RCC 7860 (cell line): ENCODE measurements at places on chromosomes 7 and 10.

GRCh38 chr10:132942101-132943057, at the start of gene CFAP46:
CFAP46 (minus strand) TSS chr10:132942570; CDS start chr10:132942484, 86 bp downstream.
- DNase-seq: no peak

GRCh38 chr7:51129527-51130472, 186.8 kb downstream of the COBL start:
- DNase-seq: no peak

DNA sequence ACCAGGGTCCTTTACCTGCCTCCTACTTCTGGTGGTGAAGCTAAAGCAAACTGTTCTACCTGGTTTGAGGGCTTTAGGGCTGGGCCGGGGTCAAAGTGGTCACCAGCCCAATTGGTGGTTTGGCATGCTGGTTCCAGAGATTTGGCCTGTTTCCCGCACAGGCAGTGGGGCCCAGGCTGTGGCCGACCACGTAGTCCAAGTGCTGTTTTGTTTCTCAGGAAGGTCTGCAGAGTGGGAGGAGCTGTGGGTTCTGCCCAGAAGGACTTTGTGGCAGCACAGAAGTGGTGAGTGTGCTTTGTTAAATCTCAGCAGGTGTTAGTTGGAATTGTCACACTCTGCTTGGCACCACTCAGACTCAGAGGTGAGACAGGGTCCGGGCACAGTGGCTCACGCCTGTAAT, 85.8 kb downstream of the MKX start:
- DNase-seq: peak; percentile 21

DNA sequence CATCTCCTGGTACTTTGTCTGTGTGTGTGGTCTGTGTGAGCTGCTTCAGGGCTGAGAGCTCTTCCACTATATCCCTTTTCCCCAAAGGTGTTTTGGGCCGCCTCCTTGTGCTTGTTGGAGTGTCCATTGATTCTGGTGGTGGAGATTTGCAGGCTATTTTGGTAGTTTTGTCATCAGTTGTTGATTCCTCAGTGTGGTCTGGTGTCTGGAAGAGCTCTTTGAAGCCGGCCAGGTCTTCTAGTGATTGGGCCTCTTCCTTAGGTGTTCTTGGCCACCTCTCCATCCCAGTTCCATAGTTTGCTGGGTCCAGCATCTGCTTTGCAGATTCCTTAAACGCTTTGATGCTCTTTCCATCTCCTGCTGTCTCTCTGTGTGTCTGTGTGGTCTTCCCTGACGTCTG, 20.8 kb downstream of the MKI67 start:
- DNase-seq: no peak

GRCh38 chr10:76667408-76668370, 969.9 kb downstream of the KCNMA1 start:
- DNase-seq: no peak

- no peak for DNase-seq
Measured at GRCh38 chr10:76910184-76910962, 727.2 kb downstream of the KCNMA1 start.

DNA sequence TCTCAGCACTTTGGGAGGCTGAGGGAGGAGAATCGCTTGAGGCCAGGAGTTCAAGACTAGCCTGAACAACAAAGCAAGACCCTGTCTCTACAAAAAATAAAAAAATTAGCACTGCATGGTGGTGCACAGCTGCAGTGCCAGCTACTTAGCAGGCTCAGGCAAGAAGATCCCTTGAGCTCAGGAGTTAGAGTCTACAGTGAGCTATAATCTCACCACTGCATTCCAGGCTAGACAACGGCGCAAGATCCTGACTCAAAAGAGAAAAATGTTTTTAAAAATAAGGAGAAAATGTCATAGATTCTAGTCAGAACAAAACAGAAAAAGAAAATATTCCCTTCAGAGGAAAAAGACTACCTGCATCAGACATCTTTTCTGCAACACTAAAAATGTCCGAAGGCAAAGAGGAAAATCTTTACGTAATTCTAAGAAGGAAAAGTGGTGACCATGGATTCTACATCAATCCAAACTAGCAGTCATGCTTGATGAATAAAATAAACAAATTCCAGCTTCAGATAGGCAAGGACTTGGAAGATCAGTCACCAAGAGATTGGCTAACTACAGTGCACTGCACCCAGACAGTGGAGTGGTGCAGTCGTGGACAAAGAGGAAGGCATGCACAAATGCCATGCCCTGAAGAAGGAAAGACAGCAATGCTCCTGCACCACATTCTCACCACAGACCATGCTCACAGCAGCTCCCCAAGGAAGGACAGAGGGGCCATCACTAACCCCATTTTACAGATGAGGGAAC, 54.3 kb downstream of the ERCC6 start:
- DNase-seq: no peak

- DNase-seq: no peak
Measured at GRCh38 chr7:22008087-22008486, 62.4 kb upstream of the CDCA7L start.

DNA sequence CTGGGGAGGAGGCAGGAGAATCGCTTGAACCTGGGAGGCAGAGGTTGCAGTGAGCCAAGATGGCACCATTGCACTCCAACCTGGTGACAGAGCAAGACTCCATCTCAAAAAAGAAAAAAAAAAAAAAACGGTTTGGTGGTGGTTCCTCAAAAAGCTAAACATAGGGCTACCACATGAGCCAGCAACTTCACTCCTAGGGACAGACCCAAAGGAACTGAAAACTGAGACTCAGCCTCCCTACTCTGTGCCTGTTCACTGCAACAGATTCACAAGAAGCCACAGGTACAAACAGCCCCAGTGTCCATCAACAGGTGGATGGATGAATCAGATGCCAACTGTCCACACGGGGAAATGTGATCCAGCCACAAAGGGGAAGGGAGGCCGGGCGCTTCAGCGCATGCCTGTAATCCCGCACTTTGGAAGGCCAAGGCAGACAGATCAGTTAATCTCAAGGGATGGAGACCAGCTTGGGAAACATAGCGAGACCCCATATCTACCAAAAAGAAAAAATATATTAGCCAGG, 79.1 kb upstream of the TNRC18 start:
- DNase-seq: no peak

DNA sequence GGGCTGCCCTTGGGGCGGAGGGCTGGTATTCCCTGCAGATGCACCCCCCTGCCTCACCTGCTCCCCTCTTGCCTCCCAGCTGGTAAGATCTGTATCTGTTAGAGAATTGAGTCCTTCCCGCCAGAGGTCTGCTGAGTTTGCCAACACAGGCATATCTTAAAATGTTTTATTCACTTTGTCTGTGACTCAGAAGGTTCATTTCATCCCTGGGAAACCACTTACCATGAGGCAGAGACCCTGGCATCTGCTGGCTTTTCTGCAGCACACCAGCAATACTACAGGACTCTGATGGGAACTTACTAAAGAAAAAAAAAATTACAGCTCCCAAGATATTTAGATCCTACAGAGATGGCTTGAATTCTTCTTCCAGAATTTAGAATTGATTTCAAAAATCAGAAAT, 131.3 kb downstream of the PLPP4 start:
- DNase-seq: no peak

DNA sequence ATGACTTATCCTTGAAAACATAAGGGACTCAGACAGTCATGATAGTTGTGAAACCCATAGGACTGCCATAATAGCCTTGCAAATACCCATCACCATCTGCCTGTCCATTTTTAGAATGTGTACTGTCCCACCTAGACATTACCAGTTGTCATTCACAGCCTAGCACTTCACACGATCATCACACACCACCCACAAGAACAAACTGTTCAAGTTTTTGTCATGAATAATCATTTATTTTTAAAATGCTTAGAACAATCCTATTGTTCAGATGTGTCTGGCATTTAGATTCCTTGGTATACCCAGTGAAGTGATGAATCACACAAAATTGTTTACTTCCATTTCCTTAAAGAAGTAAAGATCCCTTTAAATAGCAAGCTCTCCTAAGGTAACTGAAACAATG, 46.6 kb downstream of the CCDC3 start:
- no peak for DNase-seq

DNA sequence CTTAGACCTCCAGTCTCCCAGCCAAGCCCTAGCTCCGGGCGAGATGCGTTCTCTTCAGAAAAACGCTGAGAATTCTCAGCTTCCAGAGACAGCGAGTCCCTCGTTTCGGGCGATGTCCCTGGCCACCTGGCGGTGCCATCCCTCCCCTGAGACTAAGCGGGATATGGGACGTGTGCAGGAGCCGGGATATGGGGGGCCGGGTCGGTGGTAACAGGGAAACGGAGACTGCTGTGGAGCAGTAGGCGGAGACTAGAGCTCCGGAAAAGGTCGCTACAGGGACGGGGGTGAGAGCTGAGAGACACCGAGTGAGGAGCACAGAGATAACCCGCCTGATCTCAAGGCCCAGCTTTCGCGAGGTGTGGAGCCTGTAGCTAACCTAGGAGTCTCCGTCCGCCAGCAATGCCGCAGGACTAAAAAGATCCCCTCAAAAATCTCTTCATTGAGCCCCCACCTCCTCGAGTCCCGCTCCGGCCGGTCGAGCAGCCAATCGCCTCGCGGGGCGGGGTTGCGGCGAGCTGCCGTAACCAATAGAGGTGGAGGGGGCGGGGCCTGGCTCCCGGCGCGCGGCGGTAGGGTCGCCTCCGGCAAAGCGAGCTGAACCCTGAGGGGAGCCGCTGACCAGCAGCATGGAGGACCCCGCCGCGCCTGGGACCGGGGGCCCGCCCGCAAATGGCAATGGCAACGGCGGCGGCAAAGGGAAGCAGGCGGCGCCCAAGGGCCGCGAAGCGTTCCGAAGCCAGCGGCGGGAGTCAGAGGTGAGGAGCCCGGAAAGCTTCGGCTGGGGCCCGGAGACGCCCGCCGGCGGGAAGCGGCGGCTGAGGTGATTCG, at the start of gene STRIP2:
Gene STRIP2 (plus strand): TSS at position 586 of the 828 bp plus-strand sequence. CDS start 41 bp downstream, at position 627.
- peak; percentile 82 for DNase-seq

GRCh38 chr10:34696423-34696822, 118.7 kb downstream of the PARD3 start:
- peak; percentile 64 for DNase-seq

DNA sequence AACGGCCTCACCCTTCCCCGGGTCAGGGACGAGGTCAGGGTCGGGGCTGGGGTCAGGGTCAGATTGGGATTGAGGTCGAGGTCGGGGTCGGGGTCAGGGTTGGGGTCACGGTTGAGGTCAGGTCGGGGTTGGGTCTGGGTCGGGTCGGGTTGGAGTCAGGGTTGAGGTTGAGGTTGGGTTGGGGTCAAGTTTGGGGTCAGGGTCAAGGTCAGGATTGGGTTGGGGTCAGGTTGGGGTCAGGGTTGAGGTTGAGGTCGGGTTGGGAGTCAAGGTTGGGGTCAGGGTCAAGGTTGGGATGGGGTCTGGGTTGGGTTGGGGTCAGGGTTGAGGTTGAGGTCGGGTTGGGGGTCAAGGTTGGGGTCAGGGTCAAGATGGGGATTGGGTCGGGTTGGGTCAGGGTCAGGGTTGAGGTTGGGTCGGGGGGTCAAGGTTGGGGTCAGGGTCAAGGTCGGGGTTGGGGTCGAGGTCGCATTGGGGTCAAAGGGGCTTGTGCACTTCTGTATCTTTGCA, 131.4 kb downstream of the VIPR2 start:
- no peak for DNase-seq

DNA sequence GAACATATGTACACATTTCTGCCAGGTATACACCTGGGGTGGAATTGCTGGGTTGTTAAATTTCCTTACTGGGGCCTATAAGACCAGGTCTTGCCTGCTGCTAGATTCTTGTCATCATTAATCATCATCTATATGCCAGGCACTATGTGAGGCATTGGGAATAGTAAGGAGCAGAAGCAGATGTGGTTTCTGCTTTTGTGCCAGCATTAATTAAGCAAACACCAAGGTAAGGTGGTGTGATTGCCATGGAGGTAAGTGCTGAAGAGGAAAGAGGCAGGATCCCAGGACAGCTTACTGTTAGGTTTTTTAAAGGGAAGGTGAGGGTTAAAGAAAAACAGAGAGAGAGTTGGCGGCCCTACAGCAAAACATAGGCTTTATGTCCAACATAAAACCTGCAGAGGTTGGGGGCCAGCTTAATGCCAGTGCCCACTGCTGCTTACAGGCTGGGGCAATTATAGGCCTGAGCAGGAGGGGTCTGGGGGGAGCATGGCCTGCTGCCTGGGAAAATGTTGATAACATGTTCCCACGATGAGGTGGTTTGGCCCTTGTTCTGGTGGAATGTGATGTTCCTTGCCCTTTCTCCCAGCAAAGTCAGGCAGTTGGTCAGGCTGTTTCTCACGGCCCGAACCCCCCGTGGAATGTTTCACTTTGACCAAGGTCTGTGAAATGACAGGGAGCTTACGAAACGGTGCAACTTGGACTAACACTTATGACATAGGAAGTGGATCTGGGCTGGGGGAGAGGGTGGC, 93.9 kb downstream of the RBM20 start:
- no peak for DNase-seq

DNA sequence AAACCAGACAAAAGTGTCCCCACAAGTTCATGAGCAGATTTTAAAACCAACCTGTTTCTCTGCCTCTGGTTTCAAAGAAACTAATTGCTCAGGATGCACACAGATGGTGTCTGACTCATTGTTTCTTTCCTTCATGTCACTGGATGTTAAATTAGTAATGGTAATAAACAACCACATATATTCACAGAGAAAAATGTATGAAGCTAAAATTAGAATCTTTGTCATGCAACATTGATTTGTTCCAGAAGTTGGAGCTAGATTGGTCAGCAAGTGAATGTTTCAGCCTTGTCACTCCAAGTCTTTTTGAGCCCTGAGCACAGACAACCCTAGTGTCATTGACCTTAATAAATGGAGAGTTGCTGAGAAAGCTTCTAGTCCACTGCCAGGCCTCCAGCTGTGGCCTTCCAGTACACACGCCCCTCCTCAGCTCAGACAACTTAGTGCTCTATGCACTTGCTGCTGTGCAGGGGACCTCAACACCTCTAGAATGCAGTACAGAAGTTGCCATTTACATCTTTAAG, 175.9 kb downstream of the CCDC71L start:
- peak; percentile 91 for DNase-seq

GRCh38 chr10:61815496-61815895, 86.0 kb upstream of the ARID5B start:
- no peak for DNase-seq

- DNase-seq: peak; percentile 54
Measured at GRCh38 chr10:87860156-87860795, 3.1 kb downstream of the KLLN start.

GRCh38 chr7:103833401-103833800, 156.1 kb downstream of the RELN start:
- DNase-seq: no peak

- no peak for DNase-seq
Measured at GRCh38 chr7:64965594-64965993, 25.2 kb downstream of the ZNF117 start.

GRCh38 chr10:31095677-31096560, 64.3 kb upstream of the ZNF438 start:
- DNase-seq: no peak
